Esophagus muscularis mucosa (tissue), 4 donors: ENCODE measurements at places on chromosomes 5 and 9. TPM values are rescaled to one million over a fixed set of nuclear protein-coding genes. Genes with fewer than 3 reads are reported as not detected.

GRCh38 chr5:126970517-126971017, 59.8 kb downstream of the MARCHF3 start:
- H3K36me3 ChIP-seq = no peaks in the 10 kb centered on the region
- no peak overlapping the region for H3K4me3 ChIP-seq
- no peaks in the 10 kb centered on the region for H3K27me3 ChIP-seq
- no peak for DNase-seq

DNA sequence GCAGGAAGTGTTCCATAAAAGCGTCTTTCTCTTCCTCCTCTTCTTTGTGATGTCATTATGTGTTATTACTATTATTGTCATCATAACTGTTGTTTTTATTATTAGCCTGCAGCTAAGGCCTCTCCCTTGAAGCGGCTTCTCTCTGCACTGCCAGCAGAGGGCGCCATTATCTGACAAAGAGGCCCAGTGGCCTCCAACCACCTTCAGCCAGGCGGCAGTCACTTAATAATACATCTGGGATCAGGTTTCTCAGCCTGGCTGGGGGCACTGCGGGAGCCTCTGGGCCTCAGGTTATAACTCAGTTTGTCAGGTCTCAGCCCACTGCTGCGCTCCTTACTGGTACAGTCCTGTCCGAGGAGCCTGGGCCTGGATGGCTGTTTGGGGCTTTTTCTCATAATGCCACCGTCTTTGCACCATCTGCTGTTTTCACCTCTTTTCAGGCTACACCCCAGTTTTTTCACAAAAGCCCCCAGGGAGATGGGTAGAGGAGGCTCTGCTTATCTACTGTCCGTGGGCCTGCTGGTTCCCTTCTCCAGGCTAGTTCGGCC, 281.9 kb downstream of the NSG2 start:
- no peak overlapping the region for H3K27ac ChIP-seq
- no peak overlapping the region for H3K4me3 ChIP-seq
- H3K4me1 ChIP-seq = no peaks in the 10 kb centered on the region
- no peaks in the 10 kb centered on the region for H3K36me3 ChIP-seq
- peaks cover 4% of the 10 kb centered on the region for H3K27me3 ChIP-seq
- DNase-seq = no peak

- H3K4me3 ChIP-seq = no peak overlapping the region
- no peaks in the 10 kb centered on the region for H3K36me3 ChIP-seq
- H3K4me1 ChIP-seq = peaks cover 28% of the 10 kb centered on the region
- no peaks in the 10 kb centered on the region for H3K27me3 ChIP-seq
Observed at GRCh38 chr9:18353473-18353872, 120.5 kb upstream of the ADAMTSL1 start.

DNA sequence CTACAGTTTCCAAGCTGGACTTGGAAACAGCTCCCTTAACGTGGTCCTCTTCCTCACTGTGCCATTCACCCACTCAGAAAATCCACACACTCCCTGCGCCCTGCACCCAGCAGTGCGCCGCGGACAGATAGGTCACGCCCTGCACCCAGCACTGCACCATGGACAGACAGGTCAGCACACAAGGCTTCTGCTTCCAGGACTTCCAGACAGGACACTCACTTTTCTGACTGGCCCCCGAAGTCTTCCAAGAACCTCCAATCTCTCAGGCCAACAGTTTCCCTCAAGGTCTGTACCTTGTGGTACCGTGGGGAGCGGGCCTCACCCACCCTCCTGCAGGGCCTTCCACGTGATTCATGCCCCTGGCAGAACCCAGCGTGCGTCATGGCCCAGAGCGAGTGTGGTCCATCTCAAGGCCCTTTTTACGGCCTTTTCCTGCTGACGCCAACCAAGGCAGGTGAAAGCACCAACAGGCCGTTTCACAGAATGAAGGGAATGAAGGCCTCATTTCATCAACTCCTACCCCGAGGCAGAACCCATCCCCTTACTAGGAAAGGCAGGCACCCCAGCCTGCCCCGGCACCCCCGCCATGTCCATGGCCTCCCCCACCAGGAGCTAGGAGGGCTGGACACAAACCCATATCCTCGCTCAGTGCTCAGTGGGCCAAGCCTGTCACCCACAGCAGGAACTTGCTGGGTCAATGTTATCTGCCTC, 17.3 kb downstream of the VAV2 start:
- H3K4me3 ChIP-seq = no peak overlapping the region
- H3K27ac ChIP-seq = no peak overlapping the region
- no peak for DNase-seq
- H3K36me3 ChIP-seq = no peaks in the 10 kb centered on the region
- H3K4me1 ChIP-seq = peaks cover 50% of the 10 kb centered on the region

DNA sequence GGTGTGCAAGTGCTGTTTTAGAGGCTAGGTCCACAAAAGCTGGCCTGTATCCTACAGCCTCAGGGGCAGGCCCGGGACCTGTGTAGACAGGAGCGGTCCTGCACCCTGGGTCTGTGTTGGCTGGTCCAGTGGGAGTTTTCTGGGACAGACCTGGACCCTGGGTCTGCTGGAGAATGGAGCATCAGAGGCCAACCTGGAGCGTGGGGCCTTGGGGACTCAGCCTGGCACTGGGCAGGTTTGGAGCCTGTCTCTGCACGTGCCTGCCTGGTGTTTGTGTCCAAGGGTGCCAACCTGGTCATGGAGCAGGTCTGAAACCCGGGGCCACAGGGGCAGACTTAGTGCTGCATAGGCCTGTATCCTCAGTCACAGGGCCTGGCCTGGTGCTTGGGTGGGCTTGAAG, 45.8 kb downstream of the SRFBP1 start:
- H3K4me1 ChIP-seq = no peaks in the 10 kb centered on the region
- DNase-seq = no peak
- H3K36me3 ChIP-seq = no peaks in the 10 kb centered on the region
- H3K27me3 ChIP-seq = no peaks in the 10 kb centered on the region
- no peak overlapping the region for H3K4me3 ChIP-seq

GRCh38 chr5:176573564-176574296, 24.6 kb downstream of the CDHR2 start:
- H3K4me1 ChIP-seq = peaks cover 6% of the 10 kb centered on the region
- no peaks in the 10 kb centered on the region for H3K27me3 ChIP-seq
- no peak overlapping the region for H3K27ac ChIP-seq
- no peaks in the 10 kb centered on the region for H3K36me3 ChIP-seq
- DNase-seq = no peak

GRCh38 chr5:151793358-151793757, 21.6 kb downstream of the G3BP1 start:
- peaks cover 100% of the 10 kb centered on the region for H3K36me3 ChIP-seq
- no peak for DNase-seq
- H3K4me3 ChIP-seq = no peak overlapping the region
- no peaks in the 10 kb centered on the region for H3K4me1 ChIP-seq
- no peaks in the 10 kb centered on the region for H3K27me3 ChIP-seq

DNA sequence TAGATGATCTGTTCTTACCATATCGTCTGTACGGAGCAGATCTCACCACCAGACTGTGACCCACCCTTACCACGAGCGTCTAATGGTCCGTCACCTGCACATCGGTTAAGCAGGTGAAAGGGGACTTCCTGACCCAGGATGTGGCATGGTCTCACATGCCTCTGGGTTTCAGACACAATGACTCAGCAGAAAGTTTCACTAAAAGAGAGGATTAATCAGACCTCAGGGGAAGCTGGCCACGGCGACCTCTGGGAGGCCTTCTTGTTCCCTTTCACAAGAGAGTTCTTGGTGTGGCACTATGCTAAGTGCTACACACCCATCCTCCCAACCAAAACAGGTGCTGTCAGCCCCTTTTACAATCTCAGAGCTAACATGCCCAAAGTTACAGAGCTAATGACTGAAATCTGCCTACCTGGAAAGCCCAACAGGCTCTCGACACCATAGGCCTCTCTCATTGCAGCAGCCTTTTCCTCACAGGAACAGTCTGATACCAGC, 41.6 kb downstream of the ADAMTS12 start:
- H3K27me3 ChIP-seq = no peaks in the 10 kb centered on the region
- H3K4me1 ChIP-seq = peaks cover 45% of the 10 kb centered on the region
- H3K27ac ChIP-seq = no peak overlapping the region

- no peak overlapping the region for H3K4me3 ChIP-seq
- H3K27ac ChIP-seq = no peak overlapping the region
- DNase-seq = peak; percentile 79
- no peaks in the 10 kb centered on the region for H3K27me3 ChIP-seq
- H3K4me1 ChIP-seq = no peaks in the 10 kb centered on the region
Observed at GRCh38 chr9:84823421-84824271, 154.1 kb downstream of the NTRK2 start.

DNA sequence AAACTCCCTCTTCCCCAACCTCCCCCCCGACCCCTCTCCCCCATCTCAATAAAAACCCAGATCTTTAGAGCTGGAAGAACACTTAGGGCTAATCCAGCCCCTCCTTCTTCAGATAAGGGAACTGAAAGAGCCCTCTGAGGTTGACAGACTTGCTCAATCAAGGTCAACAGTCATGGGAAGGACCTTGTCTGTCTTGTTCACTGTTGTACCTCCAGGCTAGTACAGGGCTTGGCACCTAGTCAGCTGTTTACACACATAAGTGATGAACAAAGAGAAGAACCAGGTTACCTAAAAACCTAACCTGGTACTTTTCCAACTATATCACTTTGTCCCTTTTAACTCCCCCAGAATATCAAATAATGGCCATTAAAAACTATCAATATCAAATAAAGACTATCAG, 2.4 kb downstream of the TTC39B start:
- DNase-seq = no peak
- H3K4me1 ChIP-seq = peaks cover 4% of the 10 kb centered on the region
- H3K27me3 ChIP-seq = no peaks in the 10 kb centered on the region

DNA sequence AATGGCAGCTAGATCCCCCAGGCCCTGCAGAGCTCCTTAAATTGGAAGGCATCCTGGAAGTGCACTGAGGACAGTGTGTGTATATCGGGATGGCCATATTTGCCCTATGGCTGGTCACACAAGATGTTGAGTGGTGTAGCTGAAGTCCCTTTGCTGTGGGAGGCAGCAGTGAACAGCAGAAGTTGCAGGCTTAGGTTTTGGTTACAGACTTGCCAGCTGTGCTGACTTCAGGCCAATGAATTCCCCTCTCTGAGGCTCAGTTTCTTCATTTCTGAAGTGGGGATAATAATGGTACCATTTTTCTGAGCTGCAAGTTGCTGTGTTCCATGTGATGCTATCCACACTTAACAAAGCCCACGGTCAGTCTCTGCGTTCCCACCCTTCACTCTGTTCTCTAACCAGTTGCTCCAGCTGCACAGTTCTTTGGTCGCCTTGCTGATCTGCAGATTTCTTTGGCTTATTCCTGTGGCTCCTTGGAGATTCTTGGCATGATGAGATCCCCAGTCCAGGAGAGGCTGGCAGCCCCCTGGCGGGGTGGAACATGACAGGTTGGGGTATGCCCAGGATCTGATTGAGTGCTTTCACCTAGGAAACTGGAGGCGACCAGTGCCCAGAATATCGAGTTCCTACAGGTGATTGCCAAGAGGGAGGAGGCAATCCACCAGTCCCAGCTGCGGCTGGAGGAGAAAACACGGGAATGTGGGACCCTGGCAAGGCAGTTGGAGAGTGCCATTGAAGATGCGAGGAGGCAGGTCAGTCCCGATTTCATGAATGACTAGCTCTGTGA, 6.5 kb upstream of the GLE1 start:
- no peak overlapping the region for H3K4me3 ChIP-seq
- peaks cover 85% of the 10 kb centered on the region for H3K36me3 ChIP-seq
- no peak overlapping the region for H3K27ac ChIP-seq
- H3K27me3 ChIP-seq = no peaks in the 10 kb centered on the region

DNA sequence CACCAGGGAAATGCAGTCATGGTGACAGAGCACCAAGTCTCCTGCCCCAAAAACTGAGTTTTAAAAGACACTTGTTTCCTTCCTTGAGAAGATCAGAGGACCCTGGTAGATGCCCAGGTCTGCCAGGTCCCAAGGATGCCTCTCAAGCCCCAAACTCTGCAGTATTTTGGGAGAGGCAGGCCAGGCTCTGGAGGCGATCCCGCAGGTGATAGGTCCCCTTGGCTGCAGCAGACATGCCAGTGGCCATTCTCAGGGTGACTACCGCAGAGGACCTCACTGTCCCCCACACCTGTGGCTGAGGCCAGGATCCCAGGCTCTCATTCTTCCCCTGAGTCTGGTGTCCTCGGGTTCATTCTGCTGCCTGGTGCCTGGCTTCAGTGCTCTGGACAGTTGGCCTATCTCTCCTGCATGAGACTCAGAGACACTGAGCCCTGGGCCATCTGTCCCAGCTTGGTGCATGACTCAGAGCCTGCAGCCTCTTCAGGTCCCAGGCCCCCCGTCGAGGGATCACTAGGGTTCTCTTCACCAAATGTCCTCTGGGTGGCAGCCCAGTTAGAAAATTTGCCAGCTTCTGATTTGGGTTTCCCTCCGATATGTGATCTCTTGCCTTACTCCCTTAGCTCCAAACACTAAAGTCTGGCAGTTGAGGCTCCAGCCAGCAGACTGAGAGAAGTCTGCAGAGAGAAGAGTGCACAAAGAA, 59.7 kb upstream of the GARNL3 start:
- no peaks in the 10 kb centered on the region for H3K27me3 ChIP-seq
- peaks cover 5% of the 10 kb centered on the region for H3K36me3 ChIP-seq
- H3K27ac ChIP-seq = no peak overlapping the region
- peaks cover 30% of the 10 kb centered on the region for H3K4me1 ChIP-seq

DNA sequence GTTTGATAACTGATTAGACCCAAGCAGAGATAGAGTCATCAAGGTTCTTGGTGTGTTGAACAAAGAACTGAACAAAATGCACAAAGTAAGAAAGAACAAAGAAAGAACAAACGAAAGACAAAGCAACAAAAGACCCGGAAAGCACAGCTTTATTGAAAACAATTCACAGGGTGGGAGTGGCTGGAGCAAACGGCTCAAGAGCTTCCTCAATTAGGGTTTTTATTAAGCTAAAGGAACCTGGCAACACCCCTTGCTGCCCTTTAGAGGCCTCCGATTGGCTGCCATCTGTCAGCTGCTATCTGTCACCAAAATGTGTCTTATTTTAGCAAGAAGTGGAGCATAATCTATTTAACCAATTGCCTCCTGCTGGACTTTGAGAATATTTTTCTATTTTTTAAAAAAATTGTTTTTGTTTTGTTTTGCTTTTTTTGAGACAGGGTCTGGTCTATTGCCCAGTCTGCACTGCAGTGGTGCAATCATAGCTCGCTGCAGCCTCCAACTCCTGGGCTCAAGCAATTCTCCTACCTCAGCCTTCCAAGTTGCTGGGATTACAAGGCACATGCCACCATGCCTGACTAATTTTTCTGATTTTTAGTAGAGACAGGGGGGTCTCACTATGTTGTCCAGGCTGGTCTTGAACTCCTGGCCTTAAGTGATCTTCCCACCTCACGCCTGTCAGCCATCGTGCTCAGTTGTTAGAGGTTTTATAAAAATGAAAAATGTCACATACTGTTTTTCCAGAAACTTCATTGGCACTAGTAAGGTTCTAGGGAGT, 7.7 kb upstream of the ABO start:
- H3K4me1 ChIP-seq = no peaks in the 10 kb centered on the region
- peaks cover 7% of the 10 kb centered on the region for H3K27me3 ChIP-seq
- H3K36me3 ChIP-seq = no peaks in the 10 kb centered on the region
- H3K27ac ChIP-seq = no peak overlapping the region
- no peak overlapping the region for H3K4me3 ChIP-seq

The IFNA2 gene
- not detected for total RNA-seq

The PCDHA9 gene
- 0.06 TPM for total RNA-seq

The SLC6A7 gene
- not detected for total RNA-seq

The CENPP gene
- 1.0 TPM for total RNA-seq

The KIF20A gene
- 0.50 TPM for total RNA-seq

The MPDZ gene
- total RNA-seq = 105 TPM

The EIF4E1B gene
- total RNA-seq = not detected

The ZFAND5 gene
- 303 TPM for total RNA-seq
